ENCODE measurements at places on chromosomes 7 and 10. TPM values are rescaled to one million over a fixed set of nuclear protein-coding genes. Genes with fewer than 3 reads are reported as not detected.

The GSTO2 gene
- 1.4 TPM for total RNA-seq

The ABCA13 gene
- 0.05 TPM for total RNA-seq

The FZD1 gene
- 2.5 TPM for total RNA-seq

The MARCHF5 gene
- total RNA-seq, result 32.5 TPM

The ZNF800 gene
- 8.9 TPM for total RNA-seq

The THSD7A gene
- total RNA-seq, result 2.4 TPM

The TCERG1L gene
- total RNA-seq, result not detected

The CUZD1 gene
- total RNA-seq, result 1.4 TPM

The SFTPA2 gene
- not detected for total RNA-seq

The TET1 gene
- total RNA-seq, result 0.46 TPM

The KLLN gene
- total RNA-seq, result 0.50 TPM

The ASB10 gene
- total RNA-seq, result not detected

The CASTOR2 gene
- total RNA-seq, result 2.9 TPM

The FAM25G gene
- not detected for total RNA-seq

The PNLIPRP3 gene
- not detected for total RNA-seq

The HDAC9 gene
- total RNA-seq, result 0.03 TPM

The EBF3 gene
- 0.19 TPM for total RNA-seq

The IGFBP1 gene
- total RNA-seq, result 30.8 TPM

The OR2A5 gene
- not detected for total RNA-seq

The MSMB gene
- total RNA-seq, result not detected

The SVOPL gene
- not detected for total RNA-seq

The ADCYAP1R1 gene
- 0.05 TPM for total RNA-seq

The SLK gene
- total RNA-seq, result 39.6 TPM

The LAMB1 gene
- 182 TPM for total RNA-seq

The SFRP4 gene
- 4.2 TPM for total RNA-seq

The MEST gene
- total RNA-seq, result 42.3 TPM

The STRIP2 gene
- 6.5 TPM for total RNA-seq

The PPP1R9A gene
- 4.9 TPM for total RNA-seq

The SH2D4B gene
- total RNA-seq, result not detected

The C10orf95 gene
- total RNA-seq, result 0.34 TPM

The OR6V1 gene
- total RNA-seq, result not detected

The NUTM2E gene
- total RNA-seq, result 0.52 TPM

The ZNF853 gene
- 1.9 TPM for total RNA-seq

The HOXA6 gene
- total RNA-seq, result 1.9 TPM

The COL26A1 gene
- 0.35 TPM for total RNA-seq
